PC-9 (cell line): ENCODE measurements at places on chromosomes 7 and 10.

DNA sequence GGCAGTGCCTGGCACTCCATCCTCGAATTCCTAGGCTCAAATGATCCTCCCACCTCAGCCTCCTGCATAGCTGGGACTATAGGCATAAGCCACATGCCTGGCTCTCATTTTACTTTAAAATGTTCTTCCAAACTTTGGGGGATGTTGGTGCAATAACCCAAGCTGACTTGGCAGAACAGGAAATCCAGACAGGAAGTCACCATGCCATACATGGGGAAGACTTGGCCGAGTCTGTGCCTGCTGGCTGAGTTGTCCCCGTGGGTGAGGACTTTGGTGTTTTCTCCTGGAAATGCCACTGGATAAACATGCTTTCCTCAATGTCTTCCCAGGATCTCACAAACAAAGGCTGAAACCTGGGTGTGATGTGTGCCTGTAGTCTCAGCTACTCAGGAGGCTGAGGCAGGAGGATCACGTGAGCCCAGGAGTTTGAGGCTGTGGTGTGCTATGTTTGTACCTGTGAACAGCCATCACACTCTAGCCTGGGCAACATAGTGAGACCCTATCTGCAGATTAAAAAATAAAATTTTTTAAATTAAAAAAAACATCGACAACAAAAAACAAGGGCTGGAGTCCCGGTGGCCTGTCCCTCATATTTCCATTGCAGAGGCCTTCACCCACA is 19.8 kb downstream of the HKDC1 start:
- DNase-seq = no peak

GRCh38 chr10:59993931-59994330 is 87.6 kb upstream of the CCDC6 start:
- DNase-seq = no peak

GRCh38 chr7:6299774-6300173 is 27.4 kb upstream of the CYTH3 start:
- DNase-seq = no peak

GRCh38 chr10:126205486-126206205 is 182.6 kb downstream of the ADAM12 start:
- no peak for DNase-seq
